ENCODE measurements at places on chromosomes 6 and 20.

- peak; percentile 11 for DNase-seq
Measured at GRCh38 chr6:73388433-73388799, 6.2 kb upstream of the DDX43 start.

GRCh38 chr6:133741375-133741861 is 147.5 kb upstream of the TCF21 start:
- DNase-seq = no peak

- no peak for DNase-seq
Measured at GRCh38 chr20:20204256-20204655, 151.9 kb downstream of the CFAP61 start.

DNA sequence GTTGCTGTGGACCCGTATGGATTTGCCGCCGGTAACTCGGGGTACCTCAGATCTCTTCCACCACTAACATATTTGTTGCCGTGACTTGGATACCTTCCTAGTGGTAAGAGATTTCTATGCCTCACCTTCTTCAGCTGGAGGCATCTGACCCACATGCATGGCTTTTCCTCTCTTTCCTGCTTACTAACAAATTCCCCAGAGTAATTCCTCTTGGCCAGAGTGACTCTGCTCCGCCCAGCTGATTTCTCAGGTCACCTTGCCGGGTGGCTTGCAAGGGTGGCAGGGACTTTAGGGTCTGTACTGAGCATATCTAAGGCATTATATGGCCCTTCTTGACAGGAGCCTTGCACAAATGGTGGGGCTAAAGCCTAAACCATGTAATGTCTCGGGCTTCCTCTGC is 38.2 kb downstream of the FAM184A start:
- no peak for DNase-seq

DNA sequence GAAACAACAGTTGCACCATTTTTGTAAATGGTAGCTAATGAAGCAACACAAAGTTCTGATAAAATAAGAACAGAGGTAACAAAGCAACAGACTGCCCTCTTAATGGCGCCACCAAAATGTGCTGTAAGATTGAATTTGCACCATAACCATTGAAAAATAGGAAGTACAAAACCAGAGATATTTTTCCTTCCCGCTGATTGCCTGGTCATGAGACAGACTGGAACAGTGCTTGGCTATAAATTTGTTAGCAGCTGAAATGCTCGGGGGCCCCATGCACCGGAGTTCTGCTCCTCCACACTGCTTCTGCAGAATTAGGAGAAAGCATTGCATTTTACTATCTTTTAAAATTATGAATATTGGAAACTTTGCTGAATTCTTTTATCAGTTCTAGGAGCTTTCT is 164.4 kb upstream of the QKI start:
- no peak for DNase-seq

DNA sequence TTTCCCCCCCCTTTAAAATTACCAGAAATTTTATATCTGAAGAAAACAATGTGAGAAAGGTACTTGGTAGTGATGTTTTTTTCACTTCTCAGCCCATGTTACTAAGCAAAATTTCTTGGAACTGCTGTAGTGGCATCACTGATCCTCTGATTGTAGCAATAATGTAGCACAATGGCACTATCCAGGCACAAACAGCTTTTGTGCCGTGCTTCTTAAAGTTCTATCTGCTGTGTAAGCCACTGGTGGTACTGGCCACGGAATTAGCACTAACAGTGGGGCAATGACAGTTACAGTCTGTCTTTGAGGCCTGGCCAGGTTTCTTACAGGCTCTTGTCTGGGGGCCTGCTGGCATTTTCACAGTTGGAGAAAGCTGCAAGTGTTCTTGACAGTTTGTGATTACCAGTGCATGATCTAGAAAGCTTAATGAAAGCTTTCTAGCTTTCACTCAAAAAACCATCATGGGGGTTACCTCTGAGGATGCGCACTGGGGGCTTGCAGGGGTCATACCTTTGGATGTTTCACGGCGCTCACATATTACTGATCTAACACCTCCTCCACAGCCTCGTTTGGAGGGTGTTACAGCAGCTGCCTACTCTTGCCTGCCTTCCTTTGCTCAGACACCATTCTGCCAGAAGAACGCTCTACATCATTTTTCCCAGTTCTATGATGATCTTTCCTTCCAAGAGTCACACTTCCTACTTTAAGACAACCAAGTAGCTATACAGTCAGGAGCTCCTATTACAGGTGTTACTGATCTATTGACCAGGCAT is 58.4 kb upstream of the ARMH2 start:
- DNase-seq = no peak
